ENCODE measurements at places on chromosomes 4 and X. TPM values are rescaled to one million over a fixed set of nuclear protein-coding genes. Genes with fewer than 3 reads are reported as not detected.

FABP2 gene
- not detected for total RNA-seq

ASB12 gene
- not detected for total RNA-seq

TEX28 gene
- total RNA-seq: not detected

CABS1 gene
- total RNA-seq: not detected

SORCS2 gene
- total RNA-seq: 0.46 TPM

CDS1 gene
- total RNA-seq: under 0.01 TPM

CLGN gene
- not detected for total RNA-seq

Measured in melanocyte of skin (primary cell).